ENCODE measurements at places on chromosomes 12 and 14.

DNA sequence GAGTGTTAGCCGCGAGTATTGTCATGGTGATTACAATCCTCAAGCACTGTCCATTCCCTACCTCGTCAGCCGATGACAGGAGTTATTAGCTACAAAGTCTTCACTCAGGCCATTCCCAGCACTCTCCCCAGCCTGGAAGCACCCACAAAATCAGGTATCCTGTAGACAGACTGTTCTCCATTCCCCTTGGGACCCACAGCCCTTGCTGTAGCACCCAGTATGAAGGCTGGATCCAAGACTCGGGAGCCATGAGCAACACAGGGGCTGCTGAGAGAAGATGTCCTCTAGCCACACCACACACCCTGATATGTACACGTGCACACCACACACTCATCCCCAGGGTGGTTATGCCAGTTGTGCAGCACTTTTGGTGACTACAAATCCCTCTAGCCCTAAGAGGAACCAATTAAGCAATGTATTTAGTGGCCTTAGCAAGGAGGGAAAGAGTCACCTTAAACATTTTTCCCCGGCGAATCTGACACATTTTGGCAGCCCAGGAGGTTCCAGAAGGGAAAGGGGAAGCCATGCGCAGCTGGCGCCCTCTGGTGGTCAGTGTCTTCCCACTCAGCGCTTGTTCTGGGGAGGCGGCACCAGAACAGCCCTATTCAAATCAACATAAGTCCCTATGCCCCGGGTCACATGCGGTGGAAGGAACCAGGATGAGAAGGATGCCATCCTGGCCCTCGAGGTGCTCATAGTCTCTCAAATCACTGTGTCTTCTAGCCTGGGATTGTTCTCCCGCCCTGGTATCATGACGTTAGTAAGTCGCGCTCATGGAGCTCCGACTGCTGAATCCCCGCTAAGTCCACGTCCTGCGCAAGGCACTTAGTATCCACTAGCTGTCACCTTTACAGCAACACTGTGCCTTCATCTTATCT, 96.9 kb downstream of the GCH1 start:
- no peaks in the 10 kb centered on the region for H3K4me1 ChIP-seq
- H3K4me3 ChIP-seq, result no peak overlapping the region
- H3K27ac ChIP-seq, result no peak overlapping the region
- H3K36me3 ChIP-seq, result no peaks in the 10 kb centered on the region
- peaks cover 18% of the 10 kb centered on the region for H3K27me3 ChIP-seq

- peak; percentile 68 for DNase-seq
- peaks cover 4% of the 10 kb centered on the region for H3K4me1 ChIP-seq
- no peaks in the 10 kb centered on the region for H3K27me3 ChIP-seq
- H3K36me3 ChIP-seq, result peaks cover 24% of the 10 kb centered on the region
- no peak overlapping the region for H3K27ac ChIP-seq
These were observed 13.6 kb downstream of the TTC9 start for GRCh38 chr14:70655110-70655826.

- no peak for DNase-seq
- peak overlapping the region; percentile 86 for H3K4me3 ChIP-seq
- H3K36me3 ChIP-seq, result no peaks in the 10 kb centered on the region
- peaks cover 18% of the 10 kb centered on the region for H3K27me3 ChIP-seq
These were observed 388.1 kb downstream of the BCAT1 start for GRCh38 chr12:24560831-24561271.

DNA sequence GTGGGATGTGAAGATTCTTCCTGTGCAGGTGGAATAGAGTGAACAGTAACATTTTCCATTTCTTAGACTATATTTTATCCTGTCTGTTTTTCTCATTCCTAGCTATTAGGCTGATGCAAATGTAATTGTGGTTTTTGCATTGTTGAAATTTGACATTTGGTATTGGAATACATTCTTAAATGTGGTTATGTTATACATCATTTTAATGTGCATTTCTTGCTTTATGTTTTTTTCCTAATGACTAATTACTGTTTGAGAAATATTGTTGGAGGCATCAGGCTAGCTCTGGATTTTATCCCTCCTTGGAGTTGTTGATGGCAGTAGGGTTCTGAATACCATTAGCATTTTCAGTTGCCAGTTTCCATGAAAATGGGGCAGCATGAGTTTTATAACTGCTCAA, 75.9 kb upstream of the GNG2 start:
- H3K4me3 ChIP-seq, result no peak overlapping the region
- H3K27ac ChIP-seq, result no peak overlapping the region
- H3K27me3 ChIP-seq, result peaks cover 11% of the 10 kb centered on the region
- no peak for DNase-seq
- H3K36me3 ChIP-seq, result no peaks in the 10 kb centered on the region

DNA sequence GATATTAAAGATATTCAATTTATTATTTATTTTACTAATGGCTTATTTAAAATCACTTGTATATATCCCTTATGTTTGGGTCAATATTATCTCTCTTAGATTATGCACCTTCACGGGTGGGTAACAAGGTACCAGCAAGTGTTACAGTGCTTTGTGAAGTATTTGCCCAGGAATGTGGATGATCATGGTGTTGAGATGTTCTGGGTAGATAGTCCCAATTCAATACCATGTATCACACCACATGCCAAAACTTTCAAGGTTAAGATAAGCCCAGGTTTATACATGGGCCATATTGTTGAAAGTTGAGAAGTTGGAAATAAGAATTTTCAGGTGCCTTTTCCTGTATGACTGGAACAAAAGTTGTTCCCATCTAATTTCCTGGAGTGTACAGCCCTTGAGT, 131.3 kb upstream of the RASSF8 start:
- no peak overlapping the region for H3K4me3 ChIP-seq
- peaks cover 3% of the 10 kb centered on the region for H3K4me1 ChIP-seq
- no peak overlapping the region for H3K27ac ChIP-seq
- H3K27me3 ChIP-seq, result no peaks in the 10 kb centered on the region
- DNase-seq, result no peak

- peaks cover 29% of the 10 kb centered on the region for H3K36me3 ChIP-seq
- peak overlapping the region; percentile 78 for H3K4me3 ChIP-seq
- DNase-seq, result no peak
- no peaks in the 10 kb centered on the region for H3K27me3 ChIP-seq
These were observed 60.5 kb downstream of the DDX51 start for GRCh38 chr12:132083614-132083940.

- peaks cover 58% of the 10 kb centered on the region for H3K27me3 ChIP-seq
- H3K4me1 ChIP-seq, result peaks cover 3% of the 10 kb centered on the region
- peak; percentile 78 for DNase-seq
- no peaks in the 10 kb centered on the region for H3K36me3 ChIP-seq
- H3K27ac ChIP-seq, result no peak overlapping the region
These were observed 68.6 kb upstream of the USP15 start for GRCh38 chr12:62191491-62192179.

DNA sequence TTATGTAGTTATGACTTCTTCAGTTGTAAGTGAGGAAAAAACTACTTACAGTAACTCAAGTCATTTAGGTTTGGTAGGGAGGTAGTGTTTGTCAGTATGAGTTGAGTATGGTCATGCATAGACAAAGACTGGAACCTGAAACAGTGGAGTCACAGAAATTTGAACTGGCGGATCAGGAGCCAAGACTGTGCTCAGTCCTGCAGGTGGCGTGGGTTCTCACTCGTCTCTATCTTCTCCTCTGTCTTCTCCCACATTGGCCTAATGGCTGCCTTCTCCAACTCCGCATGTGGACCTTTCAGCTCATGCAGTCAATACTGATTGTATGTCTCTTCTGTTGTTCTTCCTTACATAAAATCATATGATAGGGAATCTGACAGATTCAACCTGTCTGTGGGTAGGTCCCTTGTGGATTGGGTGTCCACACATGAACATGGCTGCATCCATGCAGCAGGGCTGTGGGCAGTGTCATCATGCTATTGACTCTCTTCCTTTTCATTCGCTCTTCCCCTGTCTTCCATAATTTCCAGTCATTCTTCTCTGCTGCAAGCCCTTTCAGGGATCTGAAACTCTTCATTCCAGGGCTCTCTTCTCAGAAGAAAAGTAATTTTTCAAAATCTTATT, 78.8 kb upstream of the NEDD1 start:
- no peak overlapping the region for H3K27ac ChIP-seq
- peak; percentile 70 for DNase-seq
- H3K4me1 ChIP-seq, result no peaks in the 10 kb centered on the region
- no peaks in the 10 kb centered on the region for H3K36me3 ChIP-seq
- H3K27me3 ChIP-seq, result no peaks in the 10 kb centered on the region

- no peaks in the 10 kb centered on the region for H3K27me3 ChIP-seq
- H3K27ac ChIP-seq, result peak overlapping the region; percentile 87
- H3K4me1 ChIP-seq, result peaks cover 29% of the 10 kb centered on the region
- peaks cover 48% of the 10 kb centered on the region for H3K36me3 ChIP-seq
- no peak for DNase-seq
These were observed 29.4 kb downstream of the CORO1C start for GRCh38 chr12:108701779-108702441.

GRCh38 chr12:111215881-111216280, 153.0 kb downstream of the PHETA1 start:
- no peak overlapping the region for H3K4me3 ChIP-seq
- H3K27me3 ChIP-seq, result no peaks in the 10 kb centered on the region
- DNase-seq, result no peak
- no peak overlapping the region for H3K27ac ChIP-seq
- no peaks in the 10 kb centered on the region for H3K36me3 ChIP-seq

- no peaks in the 10 kb centered on the region for H3K27me3 ChIP-seq
- peaks cover 5% of the 10 kb centered on the region for H3K4me1 ChIP-seq
- no peak overlapping the region for H3K4me3 ChIP-seq
- no peak for DNase-seq
These were observed 27.1 kb upstream of the DICER1 start for GRCh38 chr14:95184413-95184790.

All from endodermal cell (in vitro differentiated cells).